Stimulated activated CD4-positive, alpha-beta T cell treated with anti-CD3 and anti-CD28 coated beads, TNF-alpha, amount 100 ng/mL, for 1 hour (primary cell): ENCODE measurements at places on chromosomes 13 and 19.

DNA sequence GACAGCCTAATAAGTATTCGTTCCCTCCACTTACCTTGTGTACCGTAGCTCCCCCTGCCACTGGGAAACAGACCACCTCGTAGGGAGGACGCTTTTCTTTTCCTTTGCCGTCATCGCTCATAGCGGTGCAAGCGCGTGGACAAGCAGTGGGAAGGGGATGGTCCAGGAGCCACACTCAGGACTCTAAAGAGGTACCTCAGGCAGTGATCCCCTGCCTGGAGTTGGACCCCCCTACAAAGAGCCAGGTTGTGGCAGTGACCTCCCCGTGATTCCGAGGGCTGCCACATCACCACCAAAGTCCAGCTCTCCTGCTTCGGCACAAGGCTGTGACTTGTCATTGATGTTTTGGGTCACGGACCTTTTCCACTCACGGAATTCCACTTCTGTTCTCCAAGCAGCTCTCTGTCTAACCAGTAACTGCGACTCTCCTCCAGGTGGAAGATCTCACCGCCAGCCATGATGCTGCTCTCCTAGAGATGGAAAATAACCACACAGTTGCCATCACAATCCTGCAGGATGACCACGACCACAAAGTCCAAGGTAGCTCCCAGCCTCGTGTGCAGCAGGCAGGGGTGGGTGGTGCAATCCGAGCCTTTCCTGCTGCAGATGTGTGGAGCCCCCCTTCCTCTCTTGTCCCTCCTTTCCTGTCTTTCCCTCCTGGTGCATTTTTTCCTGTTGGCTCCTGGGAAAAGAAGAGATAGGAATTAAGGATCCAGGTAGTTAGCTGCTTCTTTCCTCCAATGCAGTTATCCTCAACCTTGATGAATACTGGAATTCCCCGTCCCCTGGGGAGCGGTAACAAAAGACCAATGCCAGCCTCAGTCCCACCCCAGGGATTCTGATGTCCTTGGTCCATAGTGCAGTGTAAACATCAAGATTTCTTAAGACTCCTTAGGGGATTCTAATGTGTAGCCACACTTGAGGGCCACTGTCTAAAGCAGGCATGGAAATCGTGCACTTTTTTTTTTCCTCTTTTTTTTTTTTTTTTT lies 107.7 kb downstream of the SLC7A1 start:
- DNase-seq, result no peak

DNA sequence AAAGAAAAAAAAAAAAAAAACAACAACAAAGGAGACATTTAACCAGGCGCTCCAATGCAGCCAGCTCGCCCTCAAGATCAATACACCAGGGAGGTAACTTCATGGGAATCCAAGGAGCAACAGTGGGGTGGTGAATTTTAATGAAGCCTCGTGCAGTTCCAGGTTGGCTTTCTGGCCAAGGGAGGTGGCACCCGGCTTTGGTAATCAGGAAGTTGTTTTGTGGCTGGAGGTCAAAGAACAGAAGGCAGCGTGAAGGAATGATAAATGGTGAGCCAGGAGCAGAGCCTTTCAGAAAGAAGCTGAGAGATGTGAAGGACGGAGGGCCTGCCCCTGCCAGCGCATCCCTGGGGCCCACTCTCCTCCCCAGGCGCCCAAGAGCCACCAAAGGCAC lies 188.2 kb upstream of the TSC22D1 start:
- no peak for DNase-seq

GRCh38 chr19:10517760-10518443 lies 655 bp upstream of the S1PR5 start:
- DNase-seq, result no peak

DNA sequence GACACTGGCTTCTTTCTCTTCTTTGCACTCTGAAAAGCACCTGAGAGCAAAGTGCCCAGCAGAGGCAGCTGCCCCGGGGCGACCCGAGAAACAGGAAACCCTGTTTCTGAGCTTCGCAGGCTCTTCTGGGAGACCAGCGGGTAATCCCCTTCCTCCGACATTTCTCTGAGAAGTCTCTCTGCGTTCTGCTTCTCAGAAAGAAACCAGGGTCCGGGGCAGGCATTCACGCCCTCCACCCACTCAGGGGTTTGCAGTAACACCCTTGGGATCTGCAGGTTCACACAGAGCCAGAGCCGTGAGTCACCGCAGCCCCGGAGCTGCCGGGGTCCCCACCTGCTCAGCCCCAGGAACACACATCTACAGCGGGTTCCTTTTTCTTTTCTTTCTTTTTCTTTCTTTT lies 86.0 kb downstream of the GADD45B start:
- peak; percentile 47 for DNase-seq

GRCh38 chr13:42597505-42597904 lies 23.6 kb downstream of the TNFSF11 start:
- no peak for DNase-seq

GRCh38 chr19:5621311-5621944 lies 1.1 kb downstream of the SAFB2 start:
- DNase-seq, result no peak

DNA sequence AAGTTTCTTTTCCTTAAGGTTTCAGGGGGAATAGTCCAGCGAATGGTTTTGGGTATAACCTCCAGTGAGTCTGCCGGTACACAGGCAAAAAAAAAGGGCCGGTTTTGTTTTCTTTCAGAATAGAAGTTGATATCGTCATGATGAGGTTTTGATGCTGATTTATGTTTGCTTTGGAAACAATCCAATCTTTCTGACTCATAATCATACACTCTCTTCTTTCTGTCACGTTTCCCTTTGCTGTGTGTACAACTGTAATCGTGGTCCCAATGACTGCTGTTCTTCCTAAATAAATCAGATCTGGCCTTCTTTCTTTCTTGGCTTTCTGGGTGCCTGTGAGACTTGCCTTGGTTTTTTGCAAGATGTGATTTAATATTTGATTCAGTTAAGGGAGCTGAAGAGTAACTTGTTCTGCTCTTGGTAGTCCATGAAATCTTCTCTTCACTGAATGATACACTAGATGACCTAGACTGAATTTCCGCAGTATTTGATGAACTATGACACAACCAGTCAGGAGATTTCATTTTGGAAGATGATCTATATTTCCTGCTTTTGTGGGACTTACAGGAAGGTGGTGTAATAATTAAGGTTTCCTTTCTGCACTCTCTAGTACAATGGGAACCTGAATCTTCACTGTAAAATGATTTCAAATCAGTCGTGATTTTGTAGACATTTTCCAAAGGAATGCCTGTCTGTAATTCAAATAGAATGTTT lies 34.9 kb upstream of the METTL21C start:
- DNase-seq, result no peak

GRCh38 chr13:19023115-19023514 lies 158.5 kb downstream of the TUBA3C start:
- DNase-seq, result no peak

GRCh38 chr13:113777311-113778260 lies 18.6 kb downstream of the TMEM255B start:
- no peak for DNase-seq

GRCh38 chr13:59584101-59584500 lies 579.6 kb downstream of the DIAPH3 start:
- DNase-seq, result no peak

GRCh38 chr19:18750295-18750970 lies 40.7 kb downstream of the COMP start:
- no peak for DNase-seq

GRCh38 chr13:46288570-46289259 lies 77.0 kb downstream of the LRRC63 start:
- no peak for DNase-seq

DNA sequence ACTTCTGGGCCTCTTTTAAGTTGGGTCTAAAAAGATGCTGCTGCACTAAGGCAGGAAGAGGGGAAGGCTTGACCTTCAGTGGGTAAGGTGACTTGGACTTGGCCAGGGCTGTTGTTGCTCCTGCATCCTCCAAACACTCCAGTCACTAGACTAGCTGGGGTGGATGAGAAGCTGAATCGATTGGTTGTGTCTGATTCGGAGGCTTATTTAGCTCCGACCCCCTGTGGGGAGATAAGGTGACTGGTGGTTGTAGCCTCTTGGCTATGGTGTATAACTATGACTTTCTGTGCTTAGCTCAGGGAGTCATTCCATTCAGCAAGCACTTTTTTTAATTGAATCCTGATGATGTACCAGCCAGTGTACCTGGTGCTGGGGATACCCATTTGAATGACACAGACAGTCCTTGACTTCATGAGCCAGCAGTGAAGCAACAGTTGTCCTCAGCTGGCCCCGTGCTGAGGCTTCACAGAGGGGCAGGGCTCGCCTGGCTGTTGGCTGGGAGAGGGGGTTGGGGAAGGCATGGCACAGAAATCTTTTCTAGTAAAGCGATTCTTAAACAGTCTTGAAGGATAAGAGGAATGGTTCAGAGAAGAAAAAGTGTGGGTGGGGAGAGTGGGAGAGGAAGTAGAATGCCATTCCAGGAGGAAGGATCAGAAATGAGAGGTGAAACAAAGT lies 9.9 kb downstream of the PCDH8 start:
- no peak for DNase-seq

- no peak for DNase-seq
Observed at GRCh38 chr13:69306766-69307165, 800.9 kb upstream of the ATXN8OS start.

DNA sequence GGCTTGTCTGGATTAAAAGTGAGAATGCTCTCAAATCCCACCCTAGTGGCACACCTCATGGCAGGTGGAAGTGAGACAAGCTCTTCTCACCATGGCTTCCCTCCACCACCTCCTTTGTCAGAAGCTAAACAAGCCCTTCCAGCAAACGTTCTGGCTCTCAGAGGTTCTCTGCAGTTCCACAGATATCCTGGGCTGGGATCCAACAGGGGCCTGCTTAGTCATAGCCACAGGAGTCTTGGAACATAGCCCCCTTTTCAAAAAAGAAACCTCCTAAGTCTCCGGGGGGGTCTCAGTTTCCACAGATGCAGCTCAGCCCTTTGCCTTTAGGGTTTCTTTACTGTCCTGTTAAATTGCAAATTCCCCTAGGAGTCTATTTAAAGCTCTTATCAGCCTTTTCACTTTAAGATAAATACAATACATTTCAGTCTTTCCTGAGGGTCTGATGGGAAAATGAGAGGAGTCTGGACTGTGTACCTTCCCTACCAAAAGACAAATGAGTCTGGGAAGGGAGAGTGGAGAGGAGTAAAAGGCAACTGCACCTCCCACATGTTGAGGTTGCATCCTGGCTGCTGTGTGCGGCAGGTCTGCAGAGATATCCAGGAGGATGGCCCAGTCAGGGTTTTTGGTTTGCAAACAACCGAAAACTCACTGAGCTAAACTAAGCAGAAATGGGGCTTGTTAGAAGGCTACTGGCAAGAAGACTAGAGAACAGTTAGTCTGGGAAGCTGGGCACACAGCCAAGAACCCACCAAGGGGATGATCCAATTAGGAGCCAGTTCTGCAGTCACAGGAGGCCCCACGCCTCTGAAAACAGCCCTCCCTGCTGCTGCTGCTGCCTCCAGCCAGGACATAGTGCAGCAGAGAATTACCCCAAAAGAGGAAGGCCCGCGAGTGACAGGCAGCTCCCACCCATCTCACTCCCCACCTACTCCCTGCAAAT lies 41.4 kb upstream of the SERP2 start:
- DNase-seq, result no peak

DNA sequence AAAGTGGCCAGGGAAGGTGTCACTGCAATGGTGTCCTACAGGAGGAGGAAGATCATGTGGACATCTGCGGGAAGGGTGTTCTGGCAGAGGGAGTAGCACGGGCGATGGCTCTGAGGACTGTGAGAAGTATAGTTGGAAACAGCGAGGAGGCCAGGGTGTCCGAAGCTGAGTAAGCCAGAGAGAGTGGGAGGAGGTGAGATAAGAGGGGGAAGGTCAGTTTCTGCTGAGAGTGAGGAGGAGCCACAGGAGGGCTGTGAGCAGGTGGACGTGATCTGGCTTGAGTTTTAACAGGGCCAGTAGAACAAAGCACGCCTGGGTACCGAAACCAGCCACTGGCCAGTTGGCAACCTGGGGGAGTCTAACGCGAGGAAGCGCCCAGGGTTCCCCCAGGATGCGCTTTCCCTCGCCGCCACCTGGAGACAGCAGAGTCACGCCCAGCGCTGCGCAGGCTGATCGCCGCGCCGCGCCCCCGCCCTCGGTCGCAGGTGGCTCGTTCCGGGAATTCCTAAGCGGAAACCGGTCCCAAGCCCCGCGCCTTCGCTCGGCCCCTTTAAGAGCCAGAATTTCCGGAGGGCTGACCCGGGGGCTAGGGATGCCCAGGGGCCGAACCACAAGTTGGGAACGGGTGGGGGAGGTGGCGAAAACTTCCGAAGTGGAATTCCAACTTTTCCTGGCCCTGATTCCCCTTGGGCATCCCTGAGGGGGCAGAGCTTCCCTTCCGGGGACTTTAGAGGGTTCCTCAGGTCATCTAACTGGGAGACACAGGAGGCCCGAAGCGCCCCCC lies 1.1 kb upstream of the LSR start:
- no peak for DNase-seq

DNA sequence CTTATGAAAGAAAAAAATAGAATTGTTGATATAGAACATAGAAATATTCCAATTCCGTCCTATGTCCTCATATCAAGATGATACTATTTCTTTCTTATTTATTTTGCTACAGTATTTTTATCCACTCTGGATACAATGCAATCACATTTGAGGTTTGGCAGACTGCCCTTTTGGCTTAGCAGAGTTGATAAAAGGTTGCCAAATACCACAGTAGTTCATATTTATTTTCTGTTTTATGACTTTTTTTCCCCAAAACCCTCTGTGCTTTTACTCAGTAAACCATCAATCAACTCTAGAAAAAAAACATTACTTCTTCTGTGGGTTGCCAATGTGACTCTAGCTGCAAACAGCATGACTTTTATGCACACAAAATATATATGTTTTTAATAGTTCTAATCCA lies 424.5 kb downstream of the PCDH9 start:
- DNase-seq, result no peak

DNA sequence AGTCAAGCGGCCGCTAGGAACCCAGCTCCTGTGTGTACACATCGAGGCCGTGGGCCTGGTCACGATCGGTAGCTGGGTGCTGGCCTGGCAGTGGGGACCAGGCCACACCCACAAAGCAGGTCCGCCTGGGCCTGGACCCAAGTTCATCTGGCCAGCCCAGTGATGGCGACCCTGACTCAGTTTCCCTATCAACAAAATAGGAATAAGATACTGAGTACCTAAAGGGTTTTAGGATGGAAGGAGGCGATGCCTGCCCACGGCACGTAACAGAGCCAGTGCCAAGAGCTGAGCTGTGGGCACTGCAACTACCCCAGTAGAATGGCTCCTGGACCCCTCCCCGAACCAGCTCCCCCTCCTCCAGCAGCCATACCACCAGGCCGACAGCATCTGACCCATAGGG lies 243.5 kb upstream of the SGCG start:
- DNase-seq, result no peak

- no peak for DNase-seq
Observed at GRCh38 chr13:46543287-46543686, 9.7 kb upstream of the LRCH1 start.

- DNase-seq, result no peak
Observed at GRCh38 chr19:44949550-44949949, 3.7 kb downstream of the APOC2 start.
